PC-3 (cell line): ENCODE measurements at places on chromosomes 2 and 18. TPM values are rescaled to one million over a fixed set of nuclear protein-coding genes. Genes with fewer than 3 reads are reported as not detected.

The GATA6 gene
- 19.4 and 24.1 TPM in 2 replicates for total RNA-seq

The ABHD1 gene
- 0.36 TPM in 1 of 2 replicates, not detected in the other for total RNA-seq

The LRRC30 gene
- not detected in 2 replicates for total RNA-seq

DNA sequence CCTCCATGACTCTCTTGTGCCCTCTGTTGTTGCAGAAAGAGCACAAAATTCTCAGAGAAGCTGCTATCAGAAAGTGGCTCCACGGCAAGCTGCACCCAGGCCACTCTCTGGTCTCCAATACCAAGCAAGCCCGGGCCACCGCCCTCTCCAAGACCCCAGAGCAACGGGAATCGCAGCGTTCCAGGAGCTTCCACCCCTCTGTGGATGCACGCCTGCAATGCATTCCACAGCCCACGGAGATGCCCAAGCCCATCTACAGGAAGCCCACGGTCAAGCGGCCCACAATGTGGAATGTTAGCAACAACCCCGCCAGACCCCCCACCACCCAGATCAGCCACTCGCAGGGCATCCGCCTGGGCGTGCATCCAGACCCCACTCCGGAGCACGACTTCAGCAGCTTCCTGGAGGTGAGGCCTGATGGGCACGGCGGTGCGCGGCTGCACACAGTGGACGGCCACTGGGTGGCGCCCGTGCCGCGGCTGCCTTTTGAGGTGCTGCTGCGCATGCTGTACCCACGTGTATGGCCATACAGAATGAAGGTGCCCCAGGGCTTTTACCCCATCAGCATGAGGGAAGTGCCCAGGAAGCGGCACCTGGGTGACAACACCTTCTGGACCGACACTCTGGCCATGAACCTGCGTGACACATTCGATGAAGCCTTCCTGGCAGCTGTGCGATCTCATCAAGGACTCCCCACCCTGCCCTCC is 6.3 kb downstream of the ANKRD53 start:
- no peak for DNase-seq

DNA sequence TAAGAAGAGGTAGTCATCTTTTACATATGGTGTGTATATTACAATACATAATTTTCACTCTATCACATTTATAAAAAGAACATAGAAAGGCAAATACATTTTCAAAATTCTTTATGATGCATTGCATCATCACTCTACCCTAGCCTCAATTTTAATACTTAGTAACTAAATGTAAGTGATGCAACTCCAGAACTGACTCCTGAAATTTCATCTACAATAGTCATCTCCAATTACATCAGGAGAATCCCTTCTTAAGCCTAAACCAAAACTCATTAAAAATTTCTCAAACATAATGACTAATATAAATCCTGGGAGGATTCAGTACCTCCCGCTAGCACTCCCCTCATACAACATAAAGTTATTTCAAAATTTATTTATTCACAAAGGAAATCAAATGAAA is 15.9 kb downstream of the TMX3 start:
- DNase-seq: peak; percentile 42

DNA sequence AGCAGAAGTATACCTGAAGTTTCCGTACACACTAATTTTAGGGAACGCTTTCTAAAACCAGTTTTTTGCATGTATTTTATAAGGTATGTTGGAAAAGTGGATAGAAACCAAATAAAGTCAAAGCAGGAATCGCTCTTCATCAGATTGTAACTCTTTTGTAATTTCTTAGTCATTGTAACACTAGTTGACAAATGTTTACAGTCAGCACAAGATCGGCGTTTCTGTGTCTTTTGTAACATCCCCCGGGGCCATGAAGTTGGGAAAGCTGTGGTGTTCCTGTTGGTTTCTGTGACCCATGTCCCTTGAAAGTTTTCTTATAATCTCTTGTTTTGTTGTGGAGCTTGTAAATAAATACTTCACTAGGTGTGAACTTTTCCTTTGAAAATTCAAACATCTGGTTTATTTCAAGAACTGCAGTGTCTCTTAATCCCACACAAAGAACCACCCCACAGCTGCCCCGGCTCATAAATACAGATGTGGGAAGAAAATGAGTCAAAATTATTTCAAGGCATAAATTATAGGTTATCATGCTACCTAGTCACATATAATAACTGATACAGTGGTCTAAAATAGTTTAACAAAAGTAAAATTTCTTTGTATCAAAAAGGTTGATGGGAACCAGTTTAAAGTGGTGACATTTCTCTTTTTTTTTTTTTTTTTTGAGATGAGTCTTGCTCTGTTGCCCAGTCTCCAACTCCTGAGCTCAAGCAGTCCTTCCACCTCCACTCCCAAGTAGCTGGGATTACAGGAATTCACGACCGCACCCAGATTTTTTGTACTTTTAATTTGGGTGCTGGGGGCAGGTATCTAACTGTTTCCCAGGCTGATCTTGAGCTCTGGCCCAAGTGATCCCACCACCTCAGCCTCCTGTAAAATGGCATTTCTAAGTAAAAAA is 751 bp upstream of the NMI start:
- DNase-seq: peak; percentile 79

DNA sequence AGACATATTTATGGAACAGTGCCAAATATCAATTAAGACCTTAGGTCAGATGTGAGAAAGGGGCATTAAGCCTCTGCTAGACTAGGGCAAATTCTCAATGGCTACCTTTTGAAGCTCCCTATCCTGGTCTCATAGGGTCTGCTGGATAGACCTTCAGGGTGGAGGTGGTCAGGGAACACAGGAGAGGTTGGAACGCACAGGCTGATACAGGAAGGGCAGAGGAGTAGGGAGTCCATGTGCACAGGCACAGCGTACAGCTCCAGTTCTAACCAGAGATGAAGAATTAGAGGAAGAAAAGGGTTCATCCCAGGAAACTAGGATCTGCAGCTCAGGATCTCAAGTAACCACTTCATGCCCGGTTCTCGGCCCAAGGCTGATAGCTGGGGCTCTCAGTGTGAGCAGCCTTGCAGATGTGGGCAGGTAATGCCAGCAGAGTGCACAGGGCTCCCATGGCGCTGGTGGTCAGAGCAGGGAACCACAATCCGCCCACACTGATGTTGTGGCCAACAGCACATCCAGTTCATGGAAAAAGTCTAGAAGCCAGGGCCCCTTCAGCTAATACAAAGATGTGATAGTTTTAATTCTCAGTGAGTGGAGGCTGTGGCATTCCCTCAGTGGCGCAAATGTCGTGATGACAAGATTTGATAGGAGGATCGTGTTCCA is 3.4 kb upstream of the EVA1A start:
- DNase-seq: no peak

- no peak for DNase-seq
Measured at GRCh38 chr2:26758790-26759321, 5.2 kb upstream of the SLC35F6 start.
